Dermis blood vessel endothelial cell (primary cell): ENCODE measurements at places on chromosomes 1 and 21. TPM values are rescaled to one million over a fixed set of nuclear protein-coding genes. Genes with fewer than 3 reads are reported as not detected.
A peak's percentile ranks its signal among the peaks of the same experiment; 100 is the strongest.

DNA sequence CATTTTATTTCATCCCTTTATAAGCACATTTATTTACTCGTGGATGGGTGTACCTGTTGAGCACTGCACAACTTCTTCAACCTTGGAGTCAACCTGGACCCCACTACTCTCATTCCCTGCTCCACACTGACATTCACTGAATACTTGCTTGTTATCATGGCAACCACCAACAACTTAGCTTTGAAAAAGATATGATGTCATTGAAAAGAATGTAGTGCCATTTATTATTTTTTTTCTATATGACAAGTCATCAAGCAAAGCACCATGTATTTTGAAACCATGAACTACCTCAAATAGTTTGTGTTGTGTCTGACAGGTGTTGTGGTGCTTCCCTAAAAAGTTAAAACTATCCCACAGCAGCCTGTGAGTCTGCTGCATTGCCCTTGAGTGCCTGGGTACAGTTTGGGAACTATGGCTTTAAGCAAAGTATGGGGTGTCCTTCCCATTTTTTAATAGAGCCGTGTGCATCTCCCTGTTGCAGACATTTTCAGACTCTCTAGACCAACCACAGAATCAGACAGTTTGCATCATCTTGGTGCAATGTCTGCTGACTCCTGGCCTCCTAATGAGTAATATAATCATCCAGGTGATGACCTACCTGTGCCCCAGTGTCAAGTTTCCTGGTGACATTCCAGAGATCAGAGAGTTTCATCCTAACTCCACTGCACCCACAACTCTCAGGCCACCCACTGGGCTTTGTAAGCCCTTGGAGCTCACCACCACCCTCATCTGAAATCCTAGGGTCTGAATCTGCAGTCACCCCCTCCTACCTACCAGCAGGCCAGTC lies 339.7 kb upstream of the PROX1 start:
- DNase-seq: no peak

DNA sequence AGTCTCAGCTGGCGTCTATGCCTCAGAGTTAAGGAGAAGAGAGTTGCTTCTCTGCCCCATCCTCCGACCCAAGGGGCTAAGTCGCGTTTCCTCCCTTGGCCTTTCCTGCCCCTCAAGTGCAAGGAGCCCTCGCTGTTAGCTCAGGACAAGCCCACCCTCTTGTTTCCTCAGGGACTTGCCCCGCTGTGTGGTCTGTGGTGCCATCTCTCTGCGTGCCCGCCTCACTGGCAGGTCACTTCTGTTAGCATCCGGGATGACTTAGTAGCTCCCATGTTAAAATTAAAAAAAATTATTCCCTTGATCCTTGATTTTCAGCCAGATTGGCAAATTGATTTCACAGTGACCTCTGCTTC lies 96.5 kb downstream of the PCBP3 start:
- no peak for DNase-seq

DNA sequence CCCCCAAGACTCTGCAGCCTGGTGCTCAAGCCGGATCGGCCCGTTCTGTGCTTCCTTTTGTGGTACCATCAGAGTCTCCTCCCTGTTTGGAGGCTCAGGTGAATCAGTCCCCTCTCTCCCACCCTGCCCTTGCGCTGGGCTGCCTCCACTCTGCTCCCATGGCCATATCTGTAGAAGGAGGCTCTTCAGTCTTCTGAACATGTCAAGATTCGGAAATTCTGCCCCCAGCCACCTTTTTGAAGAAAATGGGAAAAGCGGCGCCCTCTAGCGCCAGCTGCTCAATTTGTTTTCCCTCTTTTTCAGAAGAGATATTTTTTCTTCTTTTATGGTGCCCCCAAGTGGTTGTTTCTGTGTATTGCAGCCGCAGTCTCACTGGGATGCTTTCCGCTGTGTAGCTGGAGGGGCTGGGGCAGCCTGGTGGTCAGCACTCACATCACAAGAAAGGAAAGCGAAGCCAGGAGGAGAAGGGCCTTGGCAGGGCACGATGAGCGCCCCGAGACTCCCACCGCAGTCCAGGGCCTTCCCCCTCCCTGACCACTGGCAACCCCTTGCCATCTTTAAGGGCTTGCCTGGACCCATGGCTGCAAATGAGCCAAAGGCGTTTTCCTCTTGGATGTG lies 58.4 kb upstream of the CACNA1E start:
- DNase-seq: peak; percentile 79

- DNase-seq: peak; percentile 65
Observed at GRCh38 chr1:173914366-173914871, 2.7 kb downstream of the SERPINC1 start.

GRCh38 chr1:48227165-48228013 lies 4.9 kb downstream of the SLC5A9 start:
- peak; percentile 21 for DNase-seq

GRCh38 chr1:221877311-221877710 lies 135.4 kb upstream of the DUSP10 start:
- DNase-seq: no peak

GRCh38 chr1:226481133-226481532 lies 67.4 kb upstream of the STUM start:
- DNase-seq: no peak

DNA sequence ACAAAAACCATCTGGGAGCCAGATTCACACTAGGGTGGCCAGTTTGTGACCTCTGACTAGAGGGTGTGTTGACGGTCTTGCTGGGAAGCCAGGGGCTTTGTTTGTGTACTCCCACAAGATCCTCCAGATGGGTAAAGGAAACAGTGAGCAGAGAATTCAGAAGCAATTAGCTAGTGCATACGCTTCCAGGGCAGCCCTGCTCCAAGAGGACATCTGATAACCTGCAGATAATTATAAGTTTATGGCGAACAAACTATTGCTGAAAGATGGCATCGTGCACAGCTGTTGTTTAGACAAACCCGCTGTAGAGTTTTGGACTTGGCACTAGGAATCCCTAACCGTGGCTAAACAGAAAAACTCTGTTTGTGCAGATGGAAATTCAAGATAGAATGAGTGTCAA lies 326.4 kb downstream of the TGFB2 start:
- peak; percentile 47 for DNase-seq

GRCh38 chr1:43861988-43862735 lies 71.4 kb upstream of the ARTN start:
- no peak for DNase-seq

GRCh38 chr1:53549287-53549686 lies 90.1 kb downstream of the DMRTB1 start:
- DNase-seq: no peak

GRCh38 chr1:212624976-212625501 lies 16.5 kb downstream of the ATF3 start:
- DNase-seq: no peak

DNA sequence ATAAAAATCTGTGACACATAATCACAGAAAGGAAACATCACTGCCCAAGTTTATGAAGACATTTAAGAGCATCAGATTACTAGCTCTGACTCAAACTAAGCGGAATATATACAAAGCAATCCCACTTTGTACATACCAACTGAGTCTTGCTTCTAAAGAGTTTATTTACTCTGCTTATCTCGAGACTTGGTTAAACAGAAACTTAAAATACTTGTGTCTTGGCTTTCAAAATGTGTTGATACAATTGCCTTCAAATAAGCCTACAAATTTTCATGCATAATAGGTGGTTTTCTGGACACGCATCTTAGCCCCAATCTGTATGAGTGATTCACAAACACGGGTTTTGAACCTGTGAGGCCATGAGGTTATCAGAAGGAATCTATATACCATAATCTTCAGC lies 21.0 kb downstream of the CD160 start:
- DNase-seq: no peak

DNA sequence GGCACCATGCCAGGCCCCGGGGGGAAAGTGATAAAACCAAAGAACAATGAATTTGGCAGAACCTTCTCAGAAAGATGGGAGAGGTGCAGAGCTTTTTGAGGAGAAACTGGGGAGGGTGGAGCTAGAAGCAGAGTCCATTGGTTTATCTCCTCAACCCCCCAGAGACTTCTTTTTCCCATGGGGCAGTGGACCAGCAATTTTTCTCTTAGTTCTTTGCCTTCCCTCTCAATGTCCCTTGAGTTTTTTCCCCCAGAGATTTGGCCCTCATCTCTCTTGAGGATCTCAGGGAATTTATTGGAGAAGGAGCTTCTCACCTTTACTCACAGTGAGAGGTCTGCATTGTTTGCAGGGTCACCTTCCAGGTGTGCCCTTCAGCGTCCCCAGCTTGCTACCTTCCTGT lies 5.3 kb upstream of the ARHGEF11 start:
- no peak for DNase-seq

GRCh38 chr1:43527111-43527878 lies 3.4 kb upstream of the PTPRF start:
- DNase-seq: no peak

DNA sequence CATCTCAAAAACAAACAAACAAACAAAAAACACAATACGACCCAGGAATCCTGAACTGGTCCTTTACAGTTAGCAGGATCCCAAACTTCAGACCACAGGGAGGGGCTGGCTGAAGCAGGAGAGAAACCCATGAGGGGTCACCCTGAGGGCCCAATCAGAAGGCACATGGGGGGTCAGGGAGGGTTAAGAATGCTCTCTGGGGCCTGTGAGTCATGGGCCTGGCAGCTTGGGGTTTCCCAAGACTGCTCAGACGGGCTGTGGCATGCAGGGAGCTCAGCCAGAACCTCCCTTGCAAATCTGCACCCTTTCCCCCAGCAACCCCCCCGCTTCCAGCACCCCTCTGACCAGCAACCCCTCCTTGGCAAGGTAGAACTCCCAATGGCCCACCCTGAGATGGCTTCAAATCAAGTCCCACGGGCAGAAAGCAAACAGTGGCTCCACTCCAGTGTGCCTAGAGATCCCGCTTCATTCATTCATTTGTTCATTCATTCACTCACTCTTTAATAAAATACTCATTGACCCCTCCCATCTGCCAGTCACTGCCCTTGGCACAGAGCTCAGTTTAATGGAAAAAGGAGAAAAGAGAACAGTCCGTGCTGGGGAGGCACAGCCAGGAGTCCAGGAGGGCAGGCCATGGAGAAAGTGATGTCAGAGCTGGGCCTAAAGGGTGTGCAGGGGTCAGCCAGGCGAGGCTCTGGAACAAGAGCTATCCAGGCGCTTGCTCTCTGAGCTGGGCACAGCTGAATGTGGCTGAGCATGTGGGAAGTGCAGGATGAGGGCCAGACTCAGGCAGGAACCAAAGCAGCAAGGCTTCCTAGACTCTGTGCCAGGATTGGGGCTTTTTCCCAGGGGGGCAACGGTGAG lies 8.2 kb downstream of the UQCRHL start:
- DNase-seq: peak; percentile 87

- no peak for DNase-seq
Observed at GRCh38 chr1:190476806-190477205, 858 bp downstream of the BRINP3 start.

DNA sequence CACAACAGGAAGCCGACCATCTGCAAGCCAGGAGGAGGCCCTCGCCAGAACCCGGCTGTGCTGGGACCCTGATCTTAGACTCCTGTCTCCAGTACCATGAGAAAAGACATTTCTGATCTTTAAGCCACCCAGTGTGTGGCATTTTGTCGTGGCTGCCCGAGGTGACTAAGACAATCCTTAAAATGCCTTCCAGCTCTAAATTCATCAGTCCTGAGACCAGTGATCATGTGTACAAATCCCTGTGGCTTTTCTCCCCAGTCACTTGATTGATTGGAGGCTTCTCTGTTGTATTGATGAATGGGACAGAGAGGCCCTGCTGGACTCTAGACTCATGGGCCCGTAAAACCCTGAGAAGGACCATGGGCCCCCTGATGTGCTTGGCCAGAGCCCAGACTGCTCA lies 36.1 kb downstream of the B3GALT5 start:
- no peak for DNase-seq

DNA sequence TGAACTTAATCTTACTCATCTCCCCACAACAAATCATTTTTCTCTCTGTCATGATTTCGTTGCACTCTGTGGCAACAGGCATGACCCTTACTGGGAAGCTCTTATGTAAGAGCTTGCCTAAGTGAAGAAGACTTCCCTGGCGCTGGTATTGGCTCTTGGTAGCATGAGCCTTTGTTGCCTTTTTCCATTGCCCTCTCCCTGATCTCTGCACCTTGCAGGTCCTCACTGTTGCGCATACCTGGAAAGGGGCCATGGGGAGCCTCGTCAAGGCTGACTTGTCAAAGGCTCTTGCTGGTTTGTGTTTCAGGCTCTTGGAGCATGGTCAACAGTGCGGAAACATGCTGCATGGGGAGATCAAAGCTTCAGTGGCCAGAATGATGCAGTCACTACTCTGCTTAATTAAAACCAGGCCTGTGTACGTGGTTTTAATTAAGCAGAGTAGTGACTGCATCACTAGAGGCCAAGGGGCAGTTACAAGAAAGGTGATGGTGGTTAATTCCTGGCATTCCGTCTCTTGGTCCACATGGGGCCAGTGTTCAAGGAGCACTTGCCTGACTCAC lies 141.3 kb downstream of the SPATA46 start:
- no peak for DNase-seq

DNA sequence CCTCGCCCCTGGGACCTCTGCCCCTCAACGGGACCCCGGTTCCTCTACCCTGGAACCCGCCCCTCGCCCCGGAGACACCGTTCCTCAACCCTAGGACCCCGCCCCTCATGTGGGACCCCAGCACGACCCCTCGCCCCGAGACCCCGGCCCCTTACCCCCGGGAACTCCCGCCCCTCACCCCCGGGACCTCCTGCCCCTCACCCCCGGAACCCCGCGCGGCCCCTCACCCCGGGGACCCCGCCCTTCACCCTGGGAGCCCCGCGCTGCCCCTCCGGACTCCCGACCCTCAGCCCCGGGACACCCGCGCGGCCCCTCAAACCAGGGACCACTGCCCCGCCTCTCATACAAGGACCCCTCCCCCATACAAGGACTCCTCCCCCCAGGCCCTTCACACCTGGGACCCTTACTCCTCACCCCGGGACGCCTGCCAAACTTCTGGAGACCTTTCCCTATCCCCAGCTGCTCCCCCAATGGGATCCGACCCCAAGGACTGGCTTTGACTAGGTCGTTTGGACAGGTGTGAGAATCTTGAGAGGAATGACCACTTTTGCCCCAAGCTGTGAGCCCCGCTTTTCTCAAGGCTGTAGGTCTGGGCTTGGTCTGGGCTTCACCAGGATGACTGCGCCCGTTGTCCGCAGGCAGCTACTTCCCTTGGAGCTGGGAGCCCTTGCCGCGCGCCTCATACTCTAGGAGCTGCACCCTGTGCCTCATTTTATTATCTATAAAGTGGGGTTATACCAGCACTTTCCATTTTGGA lies 843 bp downstream of the DIP2A start:
- peak; percentile 62 for DNase-seq

GRCh38 chr1:200231787-200232231 lies 178.0 kb downstream of the ZNF281 start:
- DNase-seq: peak; percentile 77

GRCh38 chr1:33562563-33562962 lies 90.1 kb downstream of the ZSCAN20 start:
- DNase-seq: no peak

- DNase-seq: peak; percentile 20
Observed at GRCh38 chr1:110634455-110635311, 28.5 kb upstream of the KCNA2 start.

- DNase-seq: no peak
Observed at GRCh38 chr1:33668695-33669094, 195.2 kb upstream of the HMGB4 start.

The PKLR gene
- total RNA-seq: 0.05 TPM in 1 of 2 replicates, not detected in the other

The PADI1 gene
- 0.05 and 0.85 TPM in 2 replicates for total RNA-seq

The RHCE gene
- 0.34 and 0.93 TPM in 2 replicates for total RNA-seq

The GBP5 gene
- total RNA-seq: 0.09 and 0.17 TPM in 2 replicates

The CFHR1 gene
- total RNA-seq: not detected in 2 replicates

The SLC37A1 gene
- 14.0 and 15.0 TPM in 2 replicates for total RNA-seq

The PHACTR4 gene
- 12.6 and 28.5 TPM in 2 replicates for total RNA-seq

The LIPI gene
- total RNA-seq: not detected in 2 replicates

The ITLN2 gene
- not detected in 2 replicates for total RNA-seq

The EFNA3 gene
- total RNA-seq: 1.9 and 2.2 TPM in 2 replicates

The CASQ2 gene
- not detected in 2 replicates for total RNA-seq

The TMEM51 gene
- total RNA-seq: 10.0 and 10.2 TPM in 2 replicates

The KIF26B gene
- total RNA-seq: 1.0 and 1.5 TPM in 2 replicates

The HDAC1 gene
- 176 and 202 TPM in 2 replicates for total RNA-seq

The TRABD2B gene
- total RNA-seq: under 0.01 TPM in 1 of 2 replicates, not detected in the other

The SPRR2B gene
- total RNA-seq: not detected in 2 replicates
